ENCODE measurements at places on chromosomes 12 and 14.

GRCh38 chr14:50117456-50117855, 1.1 kb upstream of the VCPKMT start:
- no peak for DNase-seq

DNA sequence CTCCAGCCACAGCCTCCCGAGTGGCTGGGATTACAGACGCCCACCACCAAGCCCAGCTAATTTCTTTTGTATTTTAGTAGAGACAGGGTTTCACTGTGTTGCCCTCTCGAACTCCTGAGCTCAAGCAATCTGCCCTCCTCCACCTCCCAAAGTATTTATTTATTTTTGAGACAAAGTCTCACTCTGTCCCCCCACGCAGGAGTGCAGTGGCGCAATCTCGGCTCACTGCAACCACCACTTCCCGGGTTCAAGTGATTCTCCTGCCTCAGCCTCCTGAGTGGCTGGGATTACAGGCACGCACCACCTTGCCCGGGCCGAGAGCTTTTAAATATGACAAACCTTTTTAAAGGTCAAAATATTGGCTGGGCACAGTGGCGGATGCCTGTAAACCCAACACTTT, 14.6 kb downstream of the NUMB start:
- DNase-seq, result no peak

- peak; percentile 95 for DNase-seq
These were observed at the start of gene CORO1C for GRCh38 chr12:108731105-108731865. CORO1C (minus strand) TSS chr12:108731518; CDS start chr12:108701318, 30,200 bp downstream.

- DNase-seq, result no peak
These were observed 159.1 kb downstream of the PHETA1 start for GRCh38 chr12:111209811-111210210.

DNA sequence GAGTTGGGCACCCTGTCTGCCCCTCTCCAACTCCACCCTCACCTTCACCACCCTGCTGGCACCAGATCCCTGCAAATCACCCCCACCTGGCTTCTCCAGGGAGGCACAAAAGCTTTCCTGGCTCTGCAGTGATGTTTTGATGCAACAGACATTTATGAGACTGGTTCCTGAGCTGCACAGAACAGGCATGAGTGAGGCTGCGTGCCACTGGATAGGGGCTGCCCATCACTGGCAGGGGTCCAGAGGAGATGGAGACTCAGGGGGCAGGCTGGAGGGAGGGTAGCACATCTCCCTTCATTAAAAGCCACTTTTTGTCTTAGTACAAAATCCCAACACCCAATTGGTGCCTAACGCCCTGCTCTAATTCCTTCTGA, 17.3 kb upstream of the ZDHHC22 start:
- DNase-seq, result no peak

DNA sequence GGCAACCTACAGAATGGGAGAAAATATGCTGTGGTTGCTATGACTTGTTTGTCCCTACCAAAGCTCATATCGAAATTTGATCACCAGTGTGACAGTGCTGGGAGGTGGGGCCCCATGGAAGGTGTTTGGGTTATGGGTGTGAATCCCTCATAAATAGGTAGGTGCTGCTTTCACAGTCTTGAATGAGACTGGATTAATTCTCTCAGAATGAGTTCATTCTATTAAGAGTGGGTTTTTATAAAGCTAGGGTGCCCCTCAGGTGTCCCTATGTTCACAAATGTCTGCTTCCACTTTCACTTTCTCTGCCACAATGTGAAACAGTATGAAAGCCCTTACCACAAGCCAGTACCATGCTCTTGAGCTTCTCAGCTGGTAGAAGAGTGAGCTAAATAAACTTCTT, 133.5 kb downstream of the CPNE8 start:
- DNase-seq, result no peak

- no peak for DNase-seq
These were observed 24.5 kb downstream of the SSH1 start for GRCh38 chr12:108832730-108833354.

DNA sequence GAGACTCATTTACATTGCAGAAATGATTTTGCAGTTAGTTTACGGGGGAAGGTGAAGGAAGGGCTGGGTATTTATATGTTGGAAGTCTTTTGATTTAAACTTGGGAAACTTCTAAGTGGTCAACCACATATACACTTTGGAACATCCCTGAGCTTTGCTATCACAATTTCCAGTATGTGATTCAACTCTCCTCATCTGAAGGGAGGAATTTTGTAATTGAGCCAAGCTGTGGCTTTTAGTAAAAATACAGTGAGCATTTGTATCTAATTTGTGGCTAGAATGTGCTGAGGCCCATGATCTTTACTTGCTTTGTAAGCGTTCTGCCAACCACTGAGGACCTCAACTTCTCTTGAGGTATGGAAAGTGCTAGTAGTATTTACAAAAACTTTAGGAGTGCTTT, 235.0 kb upstream of the PDZRN4 start:
- no peak for DNase-seq
